Thyroid gland (tissue), 4 donors: ENCODE measurements at places on chromosomes 4 and X. TPM values are rescaled to one million over a fixed set of nuclear protein-coding genes. Genes with fewer than 3 reads are reported as not detected.

DNA sequence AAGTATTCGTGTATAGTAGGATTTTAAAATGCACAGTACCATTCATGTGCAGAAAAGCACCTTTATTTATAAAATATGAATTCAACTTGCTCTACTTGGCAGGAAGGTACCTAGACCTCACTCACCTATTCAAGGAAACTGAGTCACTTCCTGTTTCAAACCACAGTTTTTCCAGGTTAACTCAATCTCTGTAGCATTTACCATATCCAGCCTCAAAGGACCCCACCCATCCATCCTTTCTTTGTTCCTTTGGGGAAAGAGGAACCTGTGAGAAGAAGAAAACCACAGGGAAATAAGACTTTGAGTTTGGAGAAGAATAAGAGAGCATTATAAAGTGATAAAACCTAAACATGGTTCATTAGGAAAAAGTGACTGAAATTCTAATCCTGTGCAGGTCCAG, 250.7 kb downstream of the CBR4 start:
- peaks cover 4% of the 10 kb centered on the region for H3K4me1 ChIP-seq
- no peaks in the 10 kb centered on the region for H3K27me3 ChIP-seq
- H3K36me3 ChIP-seq, result no peaks in the 10 kb centered on the region

CFAP47 gene
- total RNA-seq, result 2.4 TPM

DDIT4L gene
- 1.6 TPM for total RNA-seq

DNA sequence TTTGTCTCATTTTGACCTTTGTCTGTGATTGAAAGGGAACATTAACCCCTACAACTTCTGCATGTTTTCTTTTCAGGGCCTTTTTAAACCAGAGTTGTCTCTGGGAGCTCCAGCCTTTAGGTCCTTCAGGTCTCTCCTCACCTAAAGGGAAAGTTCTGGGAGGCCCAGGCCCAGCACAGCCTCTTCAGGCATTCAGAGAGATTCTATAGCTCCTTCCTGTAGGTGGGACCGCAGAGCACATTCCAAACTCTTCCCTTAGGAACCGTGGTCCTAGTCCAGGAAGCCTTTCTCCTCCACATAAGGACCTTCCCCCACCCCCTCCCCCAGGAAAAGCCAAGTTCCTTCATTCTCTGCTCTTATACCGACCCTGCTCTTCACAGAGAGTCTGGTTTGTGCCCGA, 14.9 kb downstream of the NKX6-1 start:
- H3K4me1 ChIP-seq, result no peaks in the 10 kb centered on the region
- no peaks in the 10 kb centered on the region for H3K27me3 ChIP-seq
- H3K4me3 ChIP-seq, result no peak overlapping the region
- no peaks in the 10 kb centered on the region for H3K36me3 ChIP-seq
- DNase-seq, result no peak

DNA sequence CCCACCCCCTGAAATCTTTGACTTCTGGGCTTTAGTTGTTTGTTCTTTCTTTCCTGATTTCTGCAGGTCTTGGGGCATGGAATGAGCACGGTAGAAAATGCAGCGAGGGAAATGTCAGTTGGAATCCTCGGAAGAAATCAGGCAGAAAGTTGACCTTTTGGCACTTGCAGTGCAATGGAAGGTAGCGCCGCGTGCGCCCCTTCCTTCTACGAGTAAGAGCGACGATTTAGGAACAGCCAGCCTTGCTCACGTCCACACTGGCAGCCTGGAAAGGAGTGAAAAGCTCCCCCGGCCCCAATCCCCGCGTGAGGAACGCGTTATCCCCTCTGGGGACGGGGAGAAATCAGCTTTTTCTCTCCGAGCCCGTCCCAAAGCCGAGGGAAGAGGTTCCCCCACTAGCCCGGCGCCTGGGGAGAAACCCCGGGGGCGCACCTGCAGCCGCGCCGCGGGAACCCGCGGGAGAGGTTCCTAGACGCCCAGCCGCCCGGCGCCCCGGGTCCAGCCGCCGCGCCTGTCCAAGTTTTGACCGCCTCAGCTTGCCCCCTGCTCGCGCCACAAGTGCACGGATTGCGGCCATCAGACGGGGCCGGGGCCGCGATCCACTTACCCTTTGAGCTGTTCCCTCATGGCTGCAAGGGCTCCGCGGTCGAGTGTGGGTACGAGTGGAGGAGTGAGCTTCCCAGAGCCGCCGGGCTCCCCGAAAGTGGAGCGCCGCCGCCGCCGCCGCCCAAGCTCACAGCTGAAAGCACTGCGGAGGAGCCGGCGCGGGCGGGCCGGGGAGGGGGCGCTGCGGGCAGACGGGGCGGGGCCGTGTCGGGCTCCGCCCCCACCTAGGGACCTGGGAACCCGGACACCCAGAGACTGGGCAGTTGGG, 194.6 kb upstream of the FTHL17 start:
- no peaks in the 10 kb centered on the region for H3K27me3 ChIP-seq
- no peak overlapping the region for H3K4me3 ChIP-seq
- H3K36me3 ChIP-seq, result no peaks in the 10 kb centered on the region
- no peaks in the 10 kb centered on the region for H3K4me1 ChIP-seq
- H3K27ac ChIP-seq, result peak overlapping the region; percentile 4
- peak; percentile 64 for DNase-seq

DNA sequence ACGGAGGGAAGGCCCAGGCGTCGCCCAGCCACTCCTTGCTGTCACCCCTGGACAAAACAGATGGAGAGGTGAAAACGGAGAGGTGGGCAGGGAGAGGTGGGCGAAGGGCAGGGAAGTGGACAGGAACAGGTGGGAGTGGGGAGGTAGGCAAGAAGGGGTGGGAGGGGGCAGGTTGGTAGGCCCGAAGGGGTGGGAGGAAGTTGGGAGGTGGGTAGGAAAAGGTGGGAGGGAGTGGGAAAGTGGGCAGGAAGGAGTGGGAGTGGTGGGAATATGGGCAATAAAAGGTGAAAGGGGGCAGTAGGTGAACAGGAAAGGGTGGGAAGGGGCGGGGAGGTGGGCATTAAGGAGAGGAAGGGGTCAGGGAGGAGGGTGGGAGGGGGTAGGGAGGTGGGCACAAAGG, 9.0 kb upstream of the MAGEC1 start:
- no peaks in the 10 kb centered on the region for H3K4me1 ChIP-seq
- no peaks in the 10 kb centered on the region for H3K27me3 ChIP-seq
- no peak overlapping the region for H3K27ac ChIP-seq
- DNase-seq, result no peak
- no peak overlapping the region for H3K4me3 ChIP-seq

- no peak for DNase-seq
- H3K36me3 ChIP-seq, result no peaks in the 10 kb centered on the region
- H3K4me3 ChIP-seq, result no peak overlapping the region
- H3K27me3 ChIP-seq, result no peaks in the 10 kb centered on the region
These were observed 54.1 kb downstream of the XAGE2 start for GRCh38 chrX:52422884-52423283.

DNA sequence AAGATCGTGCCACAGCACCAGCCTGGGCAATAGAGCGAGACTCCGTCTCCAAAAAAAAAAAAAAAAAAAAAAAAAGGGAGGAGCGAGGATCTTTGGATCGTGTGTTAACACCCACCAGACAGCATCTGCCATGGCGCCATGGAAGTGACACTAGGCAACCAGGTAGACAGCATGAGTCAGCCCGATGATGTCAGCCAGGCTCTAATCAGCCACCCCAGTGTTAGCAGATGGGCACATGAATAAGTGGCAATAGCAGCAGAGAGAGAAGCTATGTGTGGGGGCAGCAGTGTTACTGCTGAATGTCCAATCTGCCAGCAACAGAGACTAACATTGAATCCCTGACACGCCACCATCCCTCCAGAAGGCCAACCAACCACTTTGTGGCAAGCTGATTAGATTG, 6.6 kb downstream of the SYN1 start:
- H3K4me1 ChIP-seq, result no peaks in the 10 kb centered on the region
- H3K27me3 ChIP-seq, result no peaks in the 10 kb centered on the region
- no peak overlapping the region for H3K27ac ChIP-seq

- no peaks in the 10 kb centered on the region for H3K36me3 ChIP-seq
- H3K27me3 ChIP-seq, result no peaks in the 10 kb centered on the region
- no peak overlapping the region for H3K4me3 ChIP-seq
- DNase-seq, result no peak
These were observed 68.3 kb upstream of the CNKSR2 start for GRCh38 chrX:21305799-21306336.

DNA sequence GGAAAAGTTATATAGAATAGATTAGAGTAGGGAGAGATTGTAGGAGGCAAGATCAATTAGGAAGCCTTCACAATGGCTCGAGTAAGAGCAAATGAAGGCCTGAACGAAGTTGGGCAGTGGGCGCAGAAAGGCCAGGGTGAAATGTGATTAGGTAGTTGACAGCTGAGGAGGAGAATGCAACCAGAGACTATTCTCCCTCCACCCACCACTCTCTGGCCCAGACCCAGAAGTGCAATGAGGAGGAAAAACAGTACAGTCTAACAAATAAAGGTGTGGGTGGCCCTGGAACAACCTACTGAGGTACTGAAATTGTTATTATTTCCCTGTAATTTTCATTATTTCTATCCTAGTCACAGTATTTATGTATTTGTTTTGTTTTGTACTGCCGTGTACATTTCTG, 176.7 kb downstream of the SLC39A8 start:
- no peaks in the 10 kb centered on the region for H3K36me3 ChIP-seq
- no peaks in the 10 kb centered on the region for H3K4me1 ChIP-seq
- peak; percentile 18 for DNase-seq

IQCM gene
- total RNA-seq, result not detected

DNA sequence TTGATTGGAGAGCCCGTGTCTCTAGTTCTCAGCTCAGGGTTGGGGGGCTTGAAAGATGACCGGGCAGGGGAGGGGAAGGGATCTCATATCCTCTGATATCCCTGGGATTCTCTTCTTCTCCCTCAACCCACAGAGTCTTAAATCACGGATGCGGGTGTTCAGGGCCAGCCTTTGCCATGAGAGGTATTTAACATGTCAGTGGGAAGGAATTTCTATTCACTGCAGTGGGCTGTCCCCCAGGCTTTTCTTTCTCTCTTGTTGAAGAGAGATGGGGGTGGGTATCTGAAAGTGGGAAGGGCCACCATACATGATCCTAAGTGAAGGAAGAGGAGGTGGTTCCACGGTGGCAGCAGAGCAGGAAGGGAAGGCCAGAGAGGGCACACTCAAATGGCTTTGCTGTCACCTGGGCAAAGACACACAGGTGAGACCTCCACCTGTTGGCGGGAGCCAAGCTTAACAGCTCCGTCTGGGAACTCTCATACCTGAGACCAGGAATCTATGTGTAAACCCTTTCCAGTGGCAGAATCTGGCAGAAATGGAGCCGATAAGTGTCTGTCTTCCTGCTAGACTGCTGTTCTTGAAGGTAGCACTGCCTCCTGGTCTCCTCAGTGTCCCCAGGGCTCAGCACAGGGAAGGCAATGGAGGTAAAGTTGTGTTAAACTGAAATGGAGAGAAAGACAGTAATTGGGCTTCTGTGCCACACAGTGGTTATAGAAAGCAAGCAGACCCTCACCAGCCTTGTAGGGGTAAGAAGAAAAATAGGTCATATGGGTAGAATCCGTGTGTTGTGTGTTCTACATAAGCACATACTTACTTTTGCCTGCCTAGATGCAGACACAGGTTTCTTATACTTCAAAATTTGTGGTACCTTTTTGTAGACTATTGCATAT, 49.4 kb downstream of the RHOH start:
- H3K27me3 ChIP-seq, result no peaks in the 10 kb centered on the region
- H3K4me3 ChIP-seq, result no peak overlapping the region
- H3K36me3 ChIP-seq, result no peaks in the 10 kb centered on the region
- no peaks in the 10 kb centered on the region for H3K4me1 ChIP-seq
- no peak for DNase-seq
- no peak overlapping the region for H3K27ac ChIP-seq

- H3K27me3 ChIP-seq, result no peaks in the 10 kb centered on the region
- no peaks in the 10 kb centered on the region for H3K4me1 ChIP-seq
- DNase-seq, result no peak
- no peak overlapping the region for H3K27ac ChIP-seq
These were observed 133.0 kb upstream of the C1QTNF7 start for GRCh38 chr4:15294832-15295231.

DNA sequence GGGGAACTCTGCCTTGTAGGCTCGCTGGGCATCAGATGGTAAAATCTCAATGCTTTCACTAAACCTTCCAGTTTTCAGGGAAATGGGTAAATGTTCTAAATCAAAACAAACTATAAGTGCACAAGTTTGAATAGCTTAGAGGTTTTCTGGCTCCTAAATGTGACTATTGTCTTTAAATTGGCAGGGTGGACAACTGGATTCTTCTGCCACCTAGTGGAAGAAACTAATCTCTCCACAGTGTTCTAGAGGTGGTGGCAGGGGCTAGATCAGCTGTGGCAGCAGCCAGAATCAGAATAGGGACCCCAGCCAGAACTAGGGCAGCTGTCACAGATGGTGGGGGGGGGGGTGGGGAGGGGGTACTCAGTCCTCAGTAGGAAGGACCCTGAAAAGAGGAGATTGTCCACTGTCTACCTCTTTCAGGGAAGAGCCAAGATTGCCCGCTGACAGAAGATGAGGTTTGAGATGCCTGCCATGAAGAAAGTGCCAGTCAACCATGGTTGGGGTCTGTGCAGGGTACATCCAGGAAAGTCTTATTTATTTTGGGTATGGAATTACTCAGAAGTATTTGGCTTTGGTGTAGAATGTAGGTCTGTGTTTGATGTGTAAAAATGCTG, 201.4 kb downstream of the CCNG2 start:
- H3K36me3 ChIP-seq, result no peaks in the 10 kb centered on the region
- no peak overlapping the region for H3K27ac ChIP-seq
- DNase-seq, result peak; percentile 12
- H3K4me1 ChIP-seq, result no peaks in the 10 kb centered on the region

DNA sequence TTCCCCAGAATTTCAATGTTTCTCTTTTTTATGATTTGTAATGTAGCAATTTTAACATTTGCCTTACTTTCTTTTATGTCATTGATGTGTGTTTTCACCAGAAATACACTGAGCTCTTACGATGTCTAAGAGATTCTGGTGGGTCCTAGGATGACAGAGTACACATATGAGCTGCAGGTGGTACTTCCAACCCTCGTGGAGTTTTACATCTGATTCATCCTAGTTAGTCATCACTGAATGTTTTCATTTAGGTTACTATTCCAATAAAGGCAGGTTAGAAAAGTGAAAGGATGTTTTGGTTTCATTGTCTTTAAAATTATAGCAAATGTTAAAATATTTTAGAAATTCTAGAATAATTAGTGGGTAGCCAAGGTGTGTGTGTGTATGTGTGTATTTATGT, 605.9 kb downstream of the ADGRL3 start:
- no peaks in the 10 kb centered on the region for H3K27me3 ChIP-seq
- DNase-seq, result no peak
- H3K4me1 ChIP-seq, result no peaks in the 10 kb centered on the region
- H3K36me3 ChIP-seq, result no peaks in the 10 kb centered on the region
- H3K4me3 ChIP-seq, result no peak overlapping the region
- no peak overlapping the region for H3K27ac ChIP-seq
